ENCODE measurements at places on chromosomes 12 and 14.

DNA sequence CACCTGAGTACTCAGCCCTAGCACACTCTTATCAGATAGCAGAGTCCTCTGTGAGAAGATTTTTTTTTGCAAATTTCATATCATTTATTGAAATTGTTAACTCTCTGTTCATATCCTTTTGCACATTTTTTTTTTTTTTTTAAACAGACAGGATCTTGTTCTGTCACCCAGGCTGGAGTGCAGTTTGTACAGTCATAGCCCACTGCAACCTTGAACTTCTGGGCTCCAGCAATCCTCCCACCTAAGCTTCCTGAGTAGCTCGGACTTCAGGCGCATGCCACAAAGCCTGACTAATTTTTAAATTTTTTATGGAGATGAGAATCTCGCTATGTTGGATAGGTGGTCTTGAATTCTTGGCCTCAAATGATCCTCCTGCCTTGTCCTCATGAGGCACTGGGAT, 4.3 kb downstream of the PARP2 start:
- no peak for DNase-seq

- DNase-seq, result peak; percentile 76
These were observed 122.1 kb downstream of the PRKD1 start for GRCh38 chr14:29805415-29806123.

GRCh38 chr12:59472273-59472672, 123.6 kb upstream of the SLC16A7 start:
- no peak for DNase-seq

DNA sequence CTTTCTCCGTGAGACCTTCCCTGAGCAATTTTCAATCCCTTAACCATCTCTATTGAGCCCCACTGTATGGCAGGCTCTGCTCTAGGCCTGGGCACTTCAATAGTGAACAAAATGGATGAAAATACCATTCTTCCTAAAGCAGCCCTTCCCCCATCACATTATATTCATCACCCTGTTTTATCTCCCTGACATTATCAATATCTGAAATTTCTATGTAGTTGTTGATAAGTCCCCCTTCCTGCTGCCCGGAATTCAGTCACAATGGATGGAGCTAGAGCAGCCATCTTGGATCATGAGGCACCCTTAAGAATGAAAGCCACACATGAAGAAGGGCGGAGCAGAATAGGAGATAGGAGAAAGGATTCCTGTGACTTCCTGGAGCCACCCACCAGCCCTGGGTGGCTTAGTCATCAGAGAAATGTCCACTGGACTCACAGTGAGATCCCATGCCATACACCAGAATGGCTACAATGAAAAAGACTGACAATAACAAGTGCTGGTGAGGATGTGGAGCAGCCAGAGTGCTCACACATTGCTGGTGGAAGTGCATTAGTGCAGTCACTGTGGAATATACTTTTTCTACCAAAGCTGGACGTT, 33.9 kb downstream of the SCARB1 start:
- no peak for DNase-seq

GRCh38 chr12:132307976-132308852, 21.2 kb downstream of the GALNT9 start:
- DNase-seq, result no peak

DNA sequence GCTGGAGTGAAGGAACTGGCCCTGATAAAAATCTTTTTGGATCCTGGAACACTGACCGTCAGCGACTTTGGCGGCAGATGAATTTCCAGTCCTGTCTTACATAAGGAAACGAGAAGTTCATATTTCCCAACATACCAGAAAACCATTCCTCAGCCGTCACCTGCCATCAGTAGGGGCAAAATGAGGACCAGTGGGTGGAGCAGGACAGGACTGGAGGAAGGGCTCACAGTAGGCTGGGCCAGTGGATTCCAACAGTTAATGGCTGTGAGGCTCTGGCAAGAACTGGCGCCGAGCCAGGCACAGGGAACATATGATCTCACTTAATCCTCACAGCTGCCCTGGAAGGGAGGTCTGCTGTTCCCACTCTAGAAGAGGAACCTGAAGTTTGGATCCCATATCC, 67.2 kb upstream of the FAM181A start:
- DNase-seq, result no peak

DNA sequence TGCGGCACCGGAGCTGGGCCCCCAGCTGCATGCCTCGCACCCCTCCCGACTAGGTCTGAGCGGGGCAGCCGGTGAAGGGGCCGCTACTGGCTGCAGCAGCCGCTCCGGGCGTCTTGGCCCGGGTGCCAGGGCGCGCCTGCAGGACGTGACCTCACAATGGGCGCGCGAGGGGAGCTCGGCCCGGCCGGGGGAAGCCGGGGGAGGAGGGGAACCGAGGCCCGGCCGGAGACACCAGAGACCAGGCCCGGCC, 353 bp downstream of the BAG5 start:
- DNase-seq, result no peak

DNA sequence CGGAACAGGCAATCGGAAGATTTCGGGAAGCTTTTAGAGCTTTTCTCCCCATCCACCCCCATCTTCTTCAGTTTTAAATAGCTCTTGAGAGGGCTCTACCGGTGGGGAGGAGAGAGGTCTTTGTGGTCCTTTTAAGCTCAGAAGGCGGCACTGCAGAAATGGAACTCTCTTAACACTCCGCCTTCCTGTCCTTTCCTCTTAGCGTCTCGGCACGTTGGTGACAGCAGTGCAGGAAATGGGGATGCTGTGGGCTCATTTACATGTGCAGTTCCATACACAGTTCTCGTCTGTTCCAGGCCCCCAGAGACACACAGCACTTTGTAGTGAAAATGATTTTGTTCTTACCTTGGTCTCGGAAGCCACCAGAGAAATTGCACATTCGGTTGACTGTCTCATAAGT, 50.4 kb upstream of the RIN3 start:
- DNase-seq, result no peak

DNA sequence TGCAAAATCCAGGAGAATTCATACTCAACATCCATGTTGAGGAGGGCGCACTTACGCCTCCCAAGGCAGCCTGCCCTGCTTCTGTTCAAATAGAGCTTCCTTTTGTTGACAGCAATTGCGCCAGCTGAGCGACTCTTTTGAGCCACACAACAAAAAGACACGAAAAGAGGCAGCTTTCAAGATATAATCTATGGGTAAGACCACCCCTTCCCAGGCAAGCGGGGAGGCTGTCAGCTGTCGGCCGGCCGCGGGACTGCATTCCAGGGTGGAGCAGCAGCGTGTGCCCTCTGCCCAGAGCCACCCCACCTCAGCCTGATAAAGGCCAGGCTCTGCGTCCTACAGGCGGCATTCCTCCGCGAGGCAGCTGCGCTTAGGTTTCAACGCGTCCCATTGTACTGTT, 15.8 kb upstream of the STAB2 start:
- DNase-seq, result peak; percentile 60

DNA sequence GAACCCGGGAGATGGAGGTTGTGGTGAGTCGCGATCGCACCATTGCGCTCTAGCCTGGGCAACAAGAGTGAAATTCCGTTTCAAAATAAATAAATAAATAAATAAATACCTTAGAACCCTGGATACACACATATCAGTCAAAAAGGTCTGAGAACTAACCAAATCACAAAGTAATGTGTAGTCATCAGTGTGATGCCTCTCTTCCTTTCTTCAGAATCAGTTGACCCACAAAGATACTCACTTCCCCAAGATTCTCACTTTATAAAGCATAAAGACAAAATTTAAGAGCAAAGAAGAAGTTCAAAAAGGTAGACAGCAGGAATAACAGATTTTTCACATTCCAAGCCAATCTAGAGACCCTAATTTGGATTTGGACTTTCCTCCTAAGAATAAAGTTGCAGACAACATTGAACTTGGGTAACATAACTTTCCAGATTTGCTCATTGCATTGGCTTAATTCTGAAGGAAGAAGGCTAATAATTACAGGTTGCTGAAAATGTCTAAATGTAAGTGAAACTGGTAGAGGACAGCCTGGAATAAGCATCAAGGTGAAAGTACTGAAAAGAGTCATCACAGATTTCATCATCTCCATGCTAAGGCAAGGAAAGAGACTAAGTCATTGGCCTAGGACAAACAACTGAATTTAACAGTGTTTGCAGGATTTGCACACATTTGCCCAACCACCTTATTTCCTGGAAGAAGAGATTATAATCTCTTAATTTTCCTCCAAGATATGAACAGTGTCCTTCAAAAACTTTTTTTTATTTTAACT, 17.4 kb downstream of the TMED10 start:
- DNase-seq, result no peak

DNA sequence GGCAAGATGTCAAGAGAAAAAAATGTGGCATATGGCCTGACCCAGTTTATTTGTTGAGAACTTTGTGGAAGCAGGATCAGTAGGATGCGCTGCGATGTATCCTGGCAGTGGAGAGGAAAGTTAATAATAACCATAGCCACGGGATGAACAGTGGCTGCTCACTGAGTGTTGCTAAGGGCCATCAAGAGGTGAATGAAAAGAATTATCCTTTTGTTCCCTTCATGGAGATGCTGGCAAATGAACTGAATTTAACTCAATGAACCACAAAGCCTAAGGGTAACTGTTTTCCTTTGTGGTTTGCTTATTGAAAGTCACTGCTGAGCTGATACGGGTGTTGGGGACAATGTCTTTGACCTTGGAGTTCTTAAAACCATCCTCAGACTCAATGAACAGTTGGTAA, 476.5 kb downstream of the APAF1 start:
- DNase-seq, result no peak

DNA sequence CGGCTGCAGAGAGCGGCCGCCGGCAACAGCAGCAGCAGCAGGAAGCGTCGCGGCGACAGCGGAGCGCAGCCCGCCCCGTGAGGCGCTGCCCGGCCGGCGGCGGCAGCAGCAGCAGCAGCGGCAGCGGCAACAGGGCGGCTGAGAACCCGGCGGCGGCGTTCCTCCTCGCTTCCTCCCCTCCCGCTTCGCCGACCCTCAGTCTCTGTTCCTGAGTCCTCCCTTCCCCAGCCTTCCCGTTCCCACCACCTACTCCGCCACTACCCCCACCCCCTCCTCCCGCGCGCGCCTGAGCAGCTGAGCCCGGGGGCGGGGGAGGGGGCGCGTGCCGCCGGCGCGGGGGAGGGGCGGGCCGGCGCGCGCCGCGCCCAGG, 310 bp downstream of the BICDL1 start:
- peak; percentile 31 for DNase-seq

DNA sequence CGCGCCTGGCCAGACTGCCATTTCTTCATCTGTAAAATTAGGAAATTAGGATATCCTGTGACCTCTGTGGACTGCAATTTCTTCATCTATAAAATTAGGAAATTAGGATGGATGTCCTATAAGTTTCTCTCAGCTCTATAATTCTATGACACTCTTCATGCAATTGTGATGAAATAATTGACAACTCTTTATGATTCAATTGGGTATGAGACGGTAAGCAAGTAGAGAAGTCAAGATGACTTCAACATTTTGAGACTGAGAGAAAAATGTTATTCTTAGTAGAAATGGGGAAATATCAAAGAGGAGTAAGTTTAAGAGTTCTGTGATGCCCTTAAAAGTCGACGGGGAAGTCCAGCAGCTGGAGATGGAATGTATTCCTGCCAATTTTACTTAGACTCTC, 12.0 kb downstream of the KIAA0586 start:
- no peak for DNase-seq

DNA sequence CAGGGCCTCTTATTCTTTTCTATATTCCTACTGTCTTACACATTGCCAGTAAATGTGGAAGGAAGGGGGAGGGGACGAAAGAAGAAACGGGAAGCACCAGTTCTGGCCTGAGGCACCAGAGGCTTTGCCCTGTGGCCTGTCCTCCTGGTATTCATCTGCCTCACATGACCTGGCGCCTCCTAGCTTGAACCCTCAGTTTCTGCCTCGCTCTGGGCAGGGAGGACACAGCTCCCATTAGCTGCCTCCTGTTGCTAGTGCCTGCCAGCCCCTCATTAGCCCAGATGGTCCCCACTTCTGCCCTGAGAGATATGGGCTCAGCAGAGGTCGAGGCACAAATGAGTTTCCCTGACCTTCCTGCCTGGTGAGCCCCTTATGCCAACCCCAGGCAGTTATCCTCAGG, 3.0 kb upstream of the PLEKHG6 start:
- DNase-seq, result no peak
